ENCODE measurements at places on chromosomes 5 and 9.

- DNase-seq = no peak
Observed at GRCh38 chr5:108339220-108339619, 42.7 kb downstream of the FBXL17 start.

- DNase-seq = no peak
Observed at GRCh38 chr5:127652952-127653611, 4.2 kb downstream of the CTXN3 start.

DNA sequence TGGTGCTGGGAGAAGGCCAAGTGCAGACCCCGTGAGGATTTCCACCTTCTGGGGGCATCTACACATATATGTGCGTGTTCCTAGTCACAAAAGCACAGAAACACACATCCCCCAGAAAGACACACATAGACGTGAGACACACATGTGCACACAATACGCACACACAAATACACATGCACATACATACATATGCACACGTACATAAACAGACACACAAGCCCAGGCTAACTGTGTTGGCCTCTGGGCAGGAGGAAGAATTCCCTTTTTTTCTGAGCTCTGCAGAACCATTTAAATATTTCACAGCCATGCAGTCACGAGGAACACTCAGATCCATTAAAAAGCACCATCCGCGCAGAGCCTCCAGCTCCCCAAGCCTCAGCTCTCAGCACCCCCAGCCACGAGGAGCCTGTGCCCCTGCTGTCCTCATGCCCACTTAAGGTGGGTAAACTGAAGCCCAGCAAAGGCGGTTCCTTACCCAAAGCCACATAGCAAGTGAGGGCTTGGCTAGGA lies 5.3 kb downstream of the NINJ1 start:
- DNase-seq = no peak

- DNase-seq = no peak
Observed at GRCh38 chr5:28397502-28397941, 1359.1 kb upstream of the CDH9 start.

GRCh38 chr5:77483682-77484081 lies 8.4 kb downstream of the WDR41 start:
- no peak for DNase-seq

- DNase-seq = no peak
Observed at GRCh38 chr5:133147411-133147810, 95.6 kb downstream of the HSPA4 start.

GRCh38 chr5:98248949-98249348 lies 524.5 kb upstream of the RGMB start:
- no peak for DNase-seq

DNA sequence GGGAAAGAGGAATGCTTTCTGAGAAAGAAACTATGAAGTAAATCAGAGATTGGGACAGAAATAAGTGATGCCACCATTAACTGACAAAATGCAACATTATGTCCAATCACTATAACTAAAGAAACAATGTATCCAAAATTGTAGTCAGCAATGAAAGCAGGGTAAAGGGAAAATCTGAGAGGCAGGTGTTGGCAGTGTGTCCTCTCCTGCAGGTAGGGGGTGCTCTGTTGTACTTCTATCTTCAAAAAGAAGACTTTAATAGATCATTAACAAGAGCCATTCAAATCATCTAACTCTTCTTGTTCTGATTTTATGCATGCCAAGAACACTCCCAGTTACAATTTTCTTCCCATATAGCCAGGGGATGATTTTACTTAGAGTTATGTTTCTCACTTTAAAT lies 1275.7 kb downstream of the PTPRD start:
- DNase-seq = no peak

GRCh38 chr9:33425128-33425533 lies 22.3 kb downstream of the AQP3 start:
- no peak for DNase-seq

GRCh38 chr5:9831823-9832222 lies 201.7 kb upstream of the TAS2R1 start:
- DNase-seq = no peak

- no peak for DNase-seq
Observed at GRCh38 chr5:140142856-140143255, 17.1 kb downstream of the IGIP start.

GRCh38 chr5:72237415-72237814 lies 82.6 kb downstream of the MRPS27 start:
- DNase-seq = no peak

DNA sequence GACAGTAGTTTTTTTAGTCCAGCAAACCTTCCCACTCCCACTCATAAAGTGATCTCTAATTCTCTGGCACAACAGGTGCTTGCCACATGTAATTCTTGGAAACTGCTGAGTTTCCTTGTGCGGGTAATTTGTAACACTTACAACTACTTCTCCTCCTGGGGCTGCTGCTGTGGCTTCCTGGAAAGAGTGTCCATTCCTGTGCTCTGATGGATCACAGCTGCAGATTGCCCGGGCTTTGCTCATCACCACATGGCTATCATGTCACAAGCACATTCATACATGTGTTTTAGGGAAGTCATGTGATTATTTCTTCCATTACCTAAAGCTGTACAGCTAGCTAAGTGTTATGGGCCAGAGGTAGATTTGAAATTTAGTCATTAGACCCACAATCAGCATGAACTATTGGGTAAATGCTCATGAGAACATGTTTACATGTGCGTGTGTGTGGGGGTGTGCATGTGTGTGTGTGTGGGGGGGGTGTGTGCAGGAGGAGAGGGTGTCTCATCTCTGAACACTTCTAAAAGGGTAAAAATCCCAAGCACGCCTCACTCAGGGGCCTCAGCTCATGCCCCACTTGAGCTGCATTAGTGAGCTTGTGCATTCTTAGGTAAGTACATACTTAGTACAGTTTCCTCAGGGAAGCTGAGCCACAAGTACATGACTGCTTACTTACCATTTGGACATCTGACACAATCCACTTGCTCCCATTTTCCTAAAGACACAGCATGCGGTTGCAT lies 118.1 kb upstream of the CCDC112 start:
- no peak for DNase-seq

GRCh38 chr5:88813244-88813643 lies 69.7 kb downstream of the MEF2C start:
- DNase-seq = no peak

GRCh38 chr9:108924466-108924865 lies 9.5 kb downstream of the ELP1 start:
- DNase-seq = no peak

GRCh38 chr5:14481349-14481748 lies 100.2 kb upstream of the OTULINL start:
- DNase-seq = no peak

- DNase-seq = no peak
Observed at GRCh38 chr5:172178301-172178987, 9.6 kb downstream of the STK10 start.

DNA sequence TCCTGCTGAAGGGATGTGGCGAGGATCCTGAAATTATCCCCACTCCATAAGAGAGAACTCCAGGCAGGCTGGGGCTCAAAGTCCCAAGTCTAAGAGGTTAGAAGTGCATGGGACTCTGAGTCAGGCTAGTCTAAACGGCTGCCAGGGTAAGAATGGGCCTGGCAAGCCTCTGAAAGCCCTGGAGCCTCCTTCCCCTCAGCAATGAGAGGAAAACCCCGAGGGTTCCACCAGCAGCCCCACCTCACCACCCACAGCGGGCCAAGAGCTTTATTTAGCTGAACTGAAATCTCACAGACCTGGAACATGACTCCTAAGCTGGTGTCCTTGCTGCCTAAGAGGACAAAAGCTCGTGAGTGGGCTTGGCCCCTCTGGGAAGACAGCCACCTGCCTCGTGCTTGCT lies 135.5 kb downstream of the SEC61B start:
- DNase-seq = no peak

- no peak for DNase-seq
Observed at GRCh38 chr5:14503017-14503680, 78.4 kb upstream of the OTULINL start.

- no peak for DNase-seq
Observed at GRCh38 chr5:58263296-58263695, 196.6 kb downstream of the PLK2 start.

DNA sequence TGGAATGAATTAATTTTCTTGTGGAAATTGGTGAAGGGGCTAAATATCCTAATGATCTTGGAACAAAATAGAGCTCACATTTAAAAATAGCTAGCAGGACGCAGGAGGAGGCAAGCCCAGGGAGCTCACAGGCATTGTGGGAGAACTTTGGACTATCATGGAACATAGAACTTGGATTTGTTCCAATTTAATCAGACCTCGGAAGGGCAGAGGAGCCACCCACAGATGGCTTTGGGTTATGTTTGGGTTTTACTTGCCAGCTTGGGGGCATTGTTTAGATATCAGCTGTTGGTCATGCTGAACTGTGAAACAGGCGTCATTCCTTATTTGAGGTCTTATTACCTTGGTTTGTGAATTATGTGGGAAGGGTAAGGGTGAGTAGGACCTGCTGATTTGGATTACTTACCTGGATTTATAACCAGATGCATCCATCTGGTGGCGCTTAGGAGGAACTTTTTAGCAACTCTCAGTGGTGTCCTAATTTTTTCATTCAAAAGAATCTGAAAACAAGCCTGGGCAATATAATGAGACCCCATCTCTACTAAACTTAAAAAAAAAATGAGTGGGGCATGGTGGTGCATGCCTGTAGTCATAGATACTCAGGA lies 14.1 kb upstream of the PTGR1 start:
- no peak for DNase-seq

DNA sequence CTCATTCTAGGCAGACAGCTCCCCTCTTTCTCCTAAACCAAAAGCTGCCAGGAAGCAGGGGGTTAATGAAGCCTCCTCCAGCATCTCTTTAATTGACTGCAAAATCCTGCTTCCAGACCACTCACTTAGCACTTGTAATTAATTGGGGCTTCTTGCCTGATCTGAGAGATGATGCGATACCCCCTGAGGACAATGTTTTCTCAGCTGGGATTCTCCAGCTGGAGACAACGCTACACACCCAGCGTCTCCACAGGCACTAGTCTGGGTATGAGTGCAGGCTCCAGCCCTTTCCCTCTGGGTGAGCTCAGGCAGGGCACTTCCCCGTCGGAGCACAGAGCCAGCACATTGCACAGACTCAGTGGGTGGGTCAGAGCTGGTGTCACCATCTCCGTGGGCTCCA lies 16.1 kb downstream of the CPLX2 start:
- DNase-seq = no peak

- DNase-seq = no peak
Observed at GRCh38 chr5:151917904-151918303, 6.7 kb downstream of the GLRA1 start.

DNA sequence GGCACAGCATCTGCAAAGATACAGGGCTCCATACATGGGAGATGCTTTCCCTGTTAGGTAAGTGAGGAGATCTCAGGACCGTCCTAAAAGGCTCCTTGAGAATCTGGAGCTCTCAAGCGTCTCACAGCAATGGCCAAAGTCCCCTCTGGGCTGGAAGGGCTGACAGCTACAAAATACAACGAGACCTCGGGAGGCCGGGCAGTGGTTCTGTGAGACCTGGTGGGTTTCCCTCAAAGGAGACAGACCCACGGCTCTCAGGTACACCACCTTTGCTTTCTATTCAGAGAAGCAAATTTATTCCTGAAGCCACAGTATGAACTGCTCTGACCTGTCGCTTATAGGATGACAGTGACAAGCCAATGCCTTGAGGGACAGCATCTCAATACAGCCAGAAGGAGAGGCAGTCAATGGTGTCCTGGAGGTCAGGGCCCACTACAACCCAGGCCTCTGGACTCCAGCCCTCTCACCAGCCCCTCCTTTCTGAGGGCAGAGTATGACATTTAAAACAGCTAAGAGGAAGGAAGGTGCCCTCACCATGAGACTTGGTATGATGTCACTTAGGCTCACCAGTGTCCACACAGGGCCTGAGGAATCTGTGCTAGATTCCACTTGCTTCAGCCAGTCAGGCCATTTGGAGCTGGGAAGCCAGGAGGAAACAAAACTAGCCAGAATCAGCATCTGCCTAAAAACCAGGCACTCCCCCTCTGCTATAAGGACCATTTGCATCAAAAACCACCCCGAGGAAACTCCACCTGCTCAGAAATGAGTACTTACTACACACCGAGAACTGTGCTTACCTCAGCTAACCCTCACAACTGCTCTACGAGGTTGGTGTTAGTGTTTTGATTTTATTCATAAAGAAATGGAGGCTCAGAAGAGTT lies 86.5 kb upstream of the FSTL4 start:
- no peak for DNase-seq

DNA sequence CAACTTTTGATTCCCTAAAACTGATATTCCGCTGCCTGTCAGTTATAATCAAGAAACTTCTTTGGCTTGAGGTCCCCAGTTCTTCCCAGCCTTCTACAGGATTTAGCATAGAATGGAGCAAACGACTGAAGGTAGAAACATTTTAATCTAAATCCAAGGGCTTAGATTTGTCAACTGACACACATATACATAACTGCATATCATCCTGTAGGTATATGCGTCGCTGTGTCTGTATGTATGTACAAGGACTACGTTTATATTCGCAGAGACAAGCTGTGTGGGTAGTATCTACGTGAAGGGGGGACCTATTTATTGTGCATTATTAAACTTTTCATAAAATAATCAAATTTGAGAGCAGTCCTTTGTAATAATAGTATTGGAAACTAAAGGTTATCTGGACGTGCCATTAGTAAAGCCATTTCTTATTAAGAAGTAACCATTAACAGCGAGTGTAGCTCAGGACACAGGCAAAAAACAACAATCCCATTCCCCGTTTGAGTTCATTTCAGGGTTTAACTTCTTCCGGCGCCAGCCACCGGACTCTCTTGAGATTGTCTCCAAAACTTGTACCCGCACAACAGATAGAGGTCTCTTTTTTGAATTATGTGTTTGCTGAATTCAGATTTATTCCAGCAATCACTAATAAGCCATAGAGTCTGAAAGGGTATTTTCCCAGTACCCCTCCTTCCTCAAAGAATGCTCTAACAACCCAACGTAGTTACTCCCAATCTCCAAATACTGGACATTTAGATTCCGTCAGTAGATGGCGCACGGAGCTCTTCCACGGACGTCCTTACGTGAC lies 2.1 kb upstream of the MLLT3 start:
- no peak for DNase-seq

GRCh38 chr5:105956456-105957196 lies 1714.1 kb downstream of the EFNA5 start:
- DNase-seq = no peak

DNA sequence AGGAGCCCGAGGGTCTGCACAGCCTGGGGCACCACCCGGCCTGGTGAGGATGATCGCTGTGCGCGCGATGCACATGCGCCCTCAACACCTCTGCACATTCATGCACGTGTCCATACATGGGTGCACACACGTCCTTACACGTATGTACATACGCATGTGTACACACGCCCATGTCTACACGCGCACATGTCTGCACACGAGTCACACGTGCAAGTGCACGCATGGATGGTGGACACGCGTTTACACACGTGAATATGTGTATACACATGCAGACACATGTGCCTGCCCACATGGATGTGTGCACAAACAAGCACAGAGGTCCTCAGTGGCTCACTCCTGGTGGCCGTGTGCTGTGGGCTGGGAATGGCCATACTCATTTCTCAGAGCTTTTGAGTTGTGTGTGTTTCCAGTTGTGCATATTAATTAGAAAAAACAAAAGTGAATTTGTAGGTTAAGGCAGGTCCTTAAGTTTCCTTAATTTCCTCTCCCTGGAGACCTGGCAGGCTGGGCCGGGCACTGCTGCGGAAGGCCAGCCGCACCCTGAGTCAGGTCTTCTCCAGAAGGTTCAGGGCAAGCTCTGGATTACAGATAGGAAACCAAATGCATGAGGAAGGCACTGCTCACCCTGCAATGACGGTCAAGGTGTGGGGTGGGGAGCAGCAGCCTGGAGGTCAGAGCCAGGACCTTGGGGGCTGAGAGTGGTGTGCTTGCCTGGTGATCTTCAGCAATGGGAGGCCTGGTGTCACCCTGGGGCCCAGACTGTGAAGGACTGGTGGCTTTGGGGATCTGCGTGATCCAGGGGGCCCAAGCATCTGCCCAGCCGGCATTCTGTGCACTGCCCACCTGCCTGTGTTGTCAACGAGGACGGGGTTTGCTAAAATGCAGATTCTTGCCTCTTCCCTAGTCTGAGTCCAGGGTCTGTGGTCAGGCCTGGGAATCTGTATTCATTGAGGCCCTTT lies 1.3 kb upstream of the RNU6ATAC start:
- DNase-seq = no peak
